MM.1S (cell line): ENCODE measurements at places on chromosomes 4 and X.

- DNase-seq: no peak
- H3K27ac ChIP-seq: no peak overlapping the region
- no peaks in the 10 kb centered on the region for H3K27me3 ChIP-seq
- H3K36me3 ChIP-seq: no peaks in the 10 kb centered on the region
- H3K4me3 ChIP-seq: no peak overlapping the region
Measured at GRCh38 chrX:151896734-151897474, 15.8 kb upstream of the MAGEA4 start.

DNA sequence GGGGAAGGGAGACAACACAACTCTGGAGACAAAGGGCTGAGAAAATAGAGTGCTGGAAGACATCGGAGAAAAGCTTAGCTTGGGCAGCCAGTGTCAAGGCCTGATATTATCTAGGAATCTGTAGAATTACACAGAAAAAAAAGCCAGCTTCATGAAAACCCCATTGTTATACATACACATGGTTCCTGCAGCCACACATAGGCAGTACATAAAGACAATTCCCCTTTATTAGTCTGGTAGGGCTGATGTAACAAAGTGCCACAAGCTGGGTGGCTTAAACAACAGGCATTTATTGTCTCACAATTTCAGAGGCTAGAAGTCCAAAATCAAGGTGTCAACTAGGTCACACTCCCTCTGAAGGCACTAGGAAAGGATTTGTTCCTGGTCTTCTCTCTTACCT lies 503.5 kb downstream of the MID1IP1 start:
- no peak for DNase-seq
- H3K27ac ChIP-seq: no peak overlapping the region
- H3K4me3 ChIP-seq: no peak overlapping the region
- H3K36me3 ChIP-seq: no peaks in the 10 kb centered on the region
- no peaks in the 10 kb centered on the region for H3K4me1 ChIP-seq

DNA sequence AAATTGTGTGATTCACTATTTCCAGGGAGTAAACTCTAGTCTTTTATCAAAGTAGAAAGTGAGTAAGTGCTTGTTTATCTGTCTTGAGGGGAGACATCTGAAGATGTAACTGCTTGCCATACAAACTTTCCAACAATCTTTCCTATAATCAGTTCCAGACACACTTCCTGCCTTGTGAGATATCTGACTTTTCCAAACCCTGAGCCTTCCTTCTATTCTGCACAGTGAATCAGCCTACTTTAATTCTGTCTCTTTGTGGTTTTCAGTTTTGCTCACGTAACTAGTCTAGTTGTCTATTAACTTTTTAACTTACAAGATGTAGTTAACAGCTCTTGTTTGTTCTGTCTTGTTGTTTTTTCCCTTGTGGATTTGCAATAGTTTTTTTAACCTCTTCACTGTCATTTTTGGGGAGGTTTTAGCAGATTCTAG lies 947.8 kb downstream of the C4orf33 start:
- H3K4me3 ChIP-seq: no peak overlapping the region
- H3K4me1 ChIP-seq: no peaks in the 10 kb centered on the region
- no peak overlapping the region for H3K27ac ChIP-seq
- no peak for DNase-seq

GRCh38 chr4:1214101-1215095 lies 34.5 kb downstream of the CTBP1 start:
- DNase-seq: no peak
- peaks cover 10% of the 10 kb centered on the region; the same call in 1 of the 2 replicates for H3K36me3 ChIP-seq
- no peak overlapping the region for H3K4me3 ChIP-seq
